MCF 10A (cell line): ENCODE measurements at places on chromosomes 11 and 22. TPM values are rescaled to one million over a fixed set of nuclear protein-coding genes. Genes with fewer than 3 reads are reported as not detected.

DNA sequence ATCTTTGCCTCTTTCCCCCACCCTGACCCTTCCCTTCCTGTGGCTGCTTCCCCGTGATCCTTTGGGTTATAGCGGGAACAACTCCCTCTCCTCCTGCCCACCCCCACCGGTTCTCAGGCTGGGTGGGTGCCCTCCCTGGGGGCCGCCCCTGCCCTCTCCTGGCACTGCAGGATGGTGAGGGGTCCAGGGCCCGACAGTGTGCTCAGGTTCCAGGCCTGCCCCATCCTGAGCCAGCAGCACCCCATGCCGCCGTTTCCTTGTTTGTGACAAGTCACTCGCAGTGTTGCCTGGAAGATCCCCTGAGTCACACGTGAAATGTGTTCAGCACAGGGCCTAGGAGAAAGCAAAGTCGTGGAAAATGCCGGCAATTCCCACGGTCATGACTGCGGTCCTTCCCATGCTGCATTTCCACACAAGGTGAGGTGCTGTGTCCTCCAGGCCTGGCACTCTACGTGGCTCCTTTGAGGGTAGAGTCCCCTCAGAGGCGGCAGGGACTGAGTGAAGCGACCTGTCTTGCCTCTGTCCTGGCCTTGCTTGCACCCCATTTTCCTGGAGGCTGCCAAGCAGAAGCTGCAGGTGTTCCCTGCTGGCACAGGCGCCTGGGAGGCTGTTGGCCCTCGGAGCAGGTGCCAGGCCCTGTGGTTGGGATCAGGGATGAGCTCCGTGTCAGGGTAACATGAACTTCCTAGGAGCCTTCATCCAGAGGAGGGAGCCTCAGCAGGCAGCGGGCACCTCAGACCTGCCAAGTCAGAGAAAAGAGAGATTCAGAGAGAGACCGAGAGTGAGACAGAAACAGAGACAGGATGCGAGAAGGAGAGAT lies 80.5 kb upstream of the LINC01488 start:
- H3K4me3 ChIP-seq, result no peak overlapping the region
- no peak for DNase-seq
- H3K27me3 ChIP-seq, result no peaks in the 10 kb centered on the region
- no peaks in the 10 kb centered on the region for H3K36me3 ChIP-seq
- peaks cover 7% of the 10 kb centered on the region for H3K4me1 ChIP-seq
- H3K27ac ChIP-seq, result no peak overlapping the region

GRCh38 chr11:69382131-69383128 lies 88.5 kb downstream of the MYEOV start:
- H3K27me3 ChIP-seq, result no peaks in the 10 kb centered on the region
- no peak overlapping the region for H3K27ac ChIP-seq
- no peak overlapping the region for H3K4me3 ChIP-seq
- DNase-seq, result no peak

DNA sequence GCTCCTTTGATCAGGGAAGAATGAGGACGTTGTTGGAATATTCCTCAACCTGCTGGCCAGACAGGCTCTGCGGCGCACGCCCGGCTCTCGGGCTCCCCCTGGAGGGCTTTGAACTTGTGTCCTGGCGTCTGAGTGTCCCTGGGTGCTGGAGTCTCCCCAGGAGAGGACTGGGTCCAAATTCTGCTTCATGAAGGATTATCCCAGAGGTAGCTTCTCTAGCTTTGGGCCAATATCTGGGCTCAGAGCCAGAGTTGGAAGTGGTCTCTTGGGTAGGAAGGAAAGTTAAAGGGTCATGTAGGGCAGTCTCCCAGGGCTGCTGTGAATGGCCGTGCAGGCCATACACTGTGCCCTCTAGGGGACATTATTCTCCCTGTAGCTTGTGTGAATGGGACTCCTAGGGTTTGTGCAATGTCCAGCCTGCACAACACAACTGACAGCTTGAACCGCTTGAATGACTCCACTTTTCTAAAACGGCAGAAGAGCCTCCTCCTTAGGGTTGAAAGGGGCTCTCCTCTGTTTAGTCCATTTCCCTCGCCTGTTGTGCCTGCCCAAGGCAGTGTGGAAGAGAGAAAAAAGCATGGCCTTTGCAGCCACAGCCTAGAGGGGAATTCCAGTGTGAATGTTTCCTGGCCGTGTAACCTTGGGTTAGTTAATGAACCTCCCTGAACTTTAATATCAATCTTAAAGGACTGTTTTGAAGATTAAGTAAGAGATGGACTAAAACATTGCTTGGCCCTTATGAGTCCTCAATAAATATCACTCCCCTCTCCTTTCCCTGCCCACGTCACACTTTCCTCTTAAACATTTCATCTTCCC lies 111.2 kb upstream of the THY1 start:
- no peaks in the 10 kb centered on the region for H3K36me3 ChIP-seq
- H3K27ac ChIP-seq, result no peak overlapping the region
- peaks cover 73% of the 10 kb centered on the region for H3K27me3 ChIP-seq

Gene OR52H1
- total RNA-seq, result not detected in 2 replicates

Gene NUDT8
- total RNA-seq, result 3.6 and 6.9 TPM in 2 replicates
